ENCODE measurements at places on chromosomes 12 and 14.

GRCh38 chr14:34374998-34375740 is 86.9 kb downstream of the SPTSSA start:
- DNase-seq = no peak

DNA sequence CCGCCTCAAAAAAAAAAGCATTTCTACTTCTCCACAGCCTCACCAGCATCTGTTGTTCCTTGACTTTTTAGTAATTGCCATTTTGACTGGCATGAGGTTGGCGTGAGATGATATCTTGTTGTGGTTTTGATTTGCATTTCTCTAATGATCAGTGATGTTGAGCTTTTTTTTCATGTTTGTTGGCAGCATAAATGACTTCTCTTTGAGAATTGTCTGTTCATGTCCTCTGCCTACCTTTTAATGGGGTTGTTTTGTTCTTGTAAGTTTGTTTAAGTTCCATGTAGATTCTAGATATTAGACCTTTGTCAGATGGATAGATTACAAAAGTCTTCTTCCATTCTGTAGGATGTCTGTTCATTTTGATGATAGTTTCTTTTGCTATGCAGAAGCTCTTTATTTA is 182.9 kb downstream of the FOXG1 start:
- no peak for DNase-seq

DNA sequence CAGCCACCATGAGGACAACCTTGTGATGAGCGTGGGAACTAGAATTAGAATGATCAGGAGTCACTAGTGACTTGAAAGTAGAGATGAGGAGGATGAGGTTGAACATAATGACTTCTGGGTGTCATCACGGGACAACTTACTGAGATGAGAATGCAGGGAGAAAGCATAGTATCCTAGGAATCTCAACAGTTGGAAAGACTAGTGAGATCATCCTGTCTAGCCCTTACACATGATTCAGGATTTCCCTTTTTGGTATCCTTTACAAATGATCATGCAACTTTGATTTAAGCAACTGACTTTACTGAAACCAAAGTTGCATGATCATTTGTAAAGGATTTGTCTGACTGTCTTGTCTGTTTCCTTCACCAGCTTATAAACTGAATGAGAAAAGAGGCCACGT is 51.8 kb upstream of the HIF1A start:
- no peak for DNase-seq

- DNase-seq = no peak
Measured at GRCh38 chr12:991350-992333, 619 bp downstream of the ERC1 start.

DNA sequence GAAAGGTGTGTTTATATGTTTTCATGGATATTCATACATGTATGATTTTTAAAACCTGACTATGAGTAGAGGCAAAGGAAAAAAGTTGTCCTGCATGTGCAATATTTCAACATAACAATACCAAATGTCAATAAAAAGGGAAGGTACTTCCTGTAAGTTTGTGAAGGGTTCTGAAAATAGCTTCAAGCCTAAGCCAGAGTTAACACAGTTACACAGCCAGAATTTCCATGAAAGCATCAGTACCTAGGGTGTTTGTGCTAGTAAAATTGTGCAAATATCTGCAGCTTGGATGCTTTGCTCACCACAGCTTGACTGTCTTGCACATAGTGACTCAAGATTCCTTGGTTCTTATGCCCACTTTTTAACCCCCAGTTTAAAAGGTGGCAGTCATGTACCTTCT is 193.1 kb upstream of the FAR2 start:
- DNase-seq = no peak

- no peak for DNase-seq
Measured at GRCh38 chr14:69879175-69880043, at the start of gene SMOC1. SMOC1 (plus strand) TSS chr14:69879416; CDS start chr14:69879679, 263 bp downstream.

DNA sequence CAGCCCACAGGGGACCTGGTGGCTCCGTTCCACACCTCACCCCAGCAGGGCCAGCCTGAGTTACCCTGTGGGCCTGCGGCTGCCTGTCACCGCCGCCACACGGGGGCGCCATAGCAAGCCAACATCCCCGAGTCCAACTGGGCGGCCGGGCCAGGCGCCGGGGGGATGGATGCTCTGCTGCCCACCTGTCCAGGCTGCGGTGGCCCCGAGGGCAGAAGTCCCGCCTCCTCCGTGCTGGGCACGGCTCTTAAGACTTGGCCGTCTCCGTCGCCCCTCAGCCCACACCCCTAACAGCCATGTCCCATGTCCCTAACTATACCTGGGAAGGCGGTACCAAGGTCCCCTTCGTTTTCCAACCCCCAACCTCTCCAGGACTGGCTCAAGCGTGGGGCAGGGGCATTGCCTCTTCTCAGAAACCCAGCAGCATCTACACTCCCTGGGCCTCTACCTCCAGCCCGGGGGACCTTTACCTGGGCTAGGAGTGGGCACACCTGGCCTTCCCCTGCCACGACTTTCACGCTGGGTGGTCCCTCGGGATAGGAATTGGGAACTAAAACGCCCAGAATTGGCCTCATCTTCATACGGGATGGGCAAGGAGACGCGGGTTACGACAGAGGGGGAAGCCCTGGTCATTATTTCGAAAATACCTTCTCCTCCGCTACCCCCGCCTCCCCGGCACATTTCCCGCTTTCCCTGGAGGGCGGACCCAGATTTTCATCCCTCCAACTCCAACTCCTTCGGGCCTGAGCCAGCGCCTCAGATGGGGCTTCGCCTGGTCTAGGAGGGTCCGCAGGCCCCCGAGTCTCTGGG is 1.1 kb upstream of the CYP46A1 start:
- DNase-seq = peak; percentile 94

DNA sequence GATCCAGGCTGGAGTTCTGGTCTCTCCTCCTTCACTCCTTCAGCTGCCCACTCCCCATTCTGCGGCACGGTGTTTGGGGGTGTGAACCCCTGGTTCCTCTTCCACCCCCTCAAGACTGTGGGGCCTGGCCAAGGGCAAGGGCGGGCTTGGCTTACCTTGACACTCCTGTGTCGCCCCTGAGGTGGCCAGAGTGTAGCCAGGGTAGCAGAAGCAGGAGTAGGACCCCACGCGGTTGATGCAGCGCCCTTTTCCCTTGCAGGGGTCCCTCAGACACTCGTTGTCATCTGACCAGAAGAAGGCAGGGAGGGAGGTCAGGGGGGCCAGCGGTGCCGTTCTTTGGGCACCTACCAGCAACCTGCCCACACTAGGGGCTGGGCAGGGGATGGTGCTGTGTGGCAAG is 28.2 kb downstream of the ISCA2 start:
- no peak for DNase-seq

- DNase-seq = no peak
Measured at GRCh38 chr12:11556682-11557081, 92.8 kb upstream of the ETV6 start.

DNA sequence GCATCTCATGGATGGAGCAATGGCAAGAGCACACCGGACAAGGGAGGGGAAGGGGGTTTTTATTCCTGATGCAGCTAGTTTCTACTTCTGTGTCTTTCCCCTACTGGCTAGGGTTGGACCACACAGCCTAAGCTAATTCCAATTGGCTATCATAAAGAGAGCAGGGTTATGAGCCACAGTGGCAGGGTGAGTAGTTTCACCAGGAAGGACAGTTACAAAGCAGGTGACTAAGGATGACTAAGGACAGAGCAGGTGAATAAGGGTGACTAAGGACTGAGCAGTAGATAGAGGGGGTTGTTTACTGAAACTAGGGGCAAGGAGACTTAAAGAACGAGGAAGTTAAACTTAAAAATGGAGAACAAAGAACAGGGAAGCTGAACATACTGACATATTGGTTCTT is 321.4 kb upstream of the SEL1L start:
- no peak for DNase-seq

- DNase-seq = no peak
Measured at GRCh38 chr12:106942775-106943174, 12.9 kb upstream of the TMEM263 start.

- DNase-seq = no peak
Measured at GRCh38 chr14:54085841-54086240, 129.2 kb upstream of the BMP4 start.

GRCh38 chr14:72434856-72435255 is 459.0 kb downstream of the DPF3 start:
- DNase-seq = no peak

DNA sequence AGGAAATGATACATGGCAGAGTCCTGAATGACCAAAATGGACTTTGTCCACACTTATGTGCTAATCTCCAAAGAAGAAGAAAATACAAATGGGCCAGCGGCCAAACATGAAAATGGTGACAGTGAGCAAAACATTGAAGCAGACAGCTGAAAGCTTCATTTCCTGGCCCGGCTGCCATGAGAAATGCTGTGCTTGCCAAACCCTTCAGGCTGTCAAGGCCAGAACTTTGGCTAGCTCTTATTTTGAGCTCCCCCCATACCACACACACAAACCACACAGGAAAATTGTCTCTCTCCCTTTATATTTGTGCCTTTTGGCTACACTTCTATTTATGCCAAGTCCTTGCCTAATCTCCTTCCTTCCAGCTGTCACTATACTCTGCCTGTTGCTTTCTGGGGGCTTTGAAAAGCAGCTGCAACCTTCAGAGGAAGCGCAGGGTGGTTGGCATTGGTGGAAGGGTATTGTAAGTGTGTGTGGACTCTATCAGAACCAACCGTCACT is 323.8 kb downstream of the RAD51B start:
- DNase-seq = no peak

GRCh38 chr12:22395666-22396065 is 61.2 kb upstream of the ST8SIA1 start:
- DNase-seq = no peak

- no peak for DNase-seq
Measured at GRCh38 chr14:102578821-102579220, 13.6 kb upstream of the RCOR1 start.

DNA sequence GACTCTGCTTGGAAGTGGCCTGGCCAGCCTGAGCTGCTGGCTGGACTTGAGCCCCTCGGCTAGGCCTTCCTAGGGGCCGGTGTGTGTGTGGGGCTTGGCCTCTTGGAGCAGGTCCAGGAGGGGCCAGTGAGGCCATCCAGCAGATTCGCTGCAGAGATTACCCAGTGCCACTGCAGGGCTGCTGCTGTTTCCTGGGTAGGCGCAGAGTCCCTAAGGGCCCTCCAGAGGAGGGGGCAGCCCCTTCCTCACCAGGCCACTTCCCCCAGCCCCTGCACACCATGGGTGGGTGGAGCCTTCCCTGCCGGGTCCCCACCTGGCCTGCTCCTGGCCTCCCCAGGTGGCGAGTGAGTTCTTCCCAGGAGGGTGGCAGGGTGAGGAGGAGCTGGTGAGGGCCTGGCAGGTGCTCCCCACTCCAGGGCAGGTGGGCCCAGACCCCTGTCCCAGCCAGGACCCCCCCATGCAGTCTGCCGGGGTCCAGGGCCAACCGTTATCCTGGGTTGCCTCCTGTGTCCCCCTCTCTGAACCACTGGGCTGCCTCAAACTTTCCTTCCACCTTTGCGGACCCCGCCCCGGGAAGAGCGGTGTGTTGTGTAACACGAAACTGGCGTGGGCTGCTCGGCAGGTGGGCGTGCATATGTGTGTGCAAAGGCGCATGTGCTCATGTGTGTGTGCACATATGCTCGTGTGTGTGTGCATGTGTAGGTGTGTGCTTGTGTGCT is 25.1 kb downstream of the ASPG start:
- no peak for DNase-seq

DNA sequence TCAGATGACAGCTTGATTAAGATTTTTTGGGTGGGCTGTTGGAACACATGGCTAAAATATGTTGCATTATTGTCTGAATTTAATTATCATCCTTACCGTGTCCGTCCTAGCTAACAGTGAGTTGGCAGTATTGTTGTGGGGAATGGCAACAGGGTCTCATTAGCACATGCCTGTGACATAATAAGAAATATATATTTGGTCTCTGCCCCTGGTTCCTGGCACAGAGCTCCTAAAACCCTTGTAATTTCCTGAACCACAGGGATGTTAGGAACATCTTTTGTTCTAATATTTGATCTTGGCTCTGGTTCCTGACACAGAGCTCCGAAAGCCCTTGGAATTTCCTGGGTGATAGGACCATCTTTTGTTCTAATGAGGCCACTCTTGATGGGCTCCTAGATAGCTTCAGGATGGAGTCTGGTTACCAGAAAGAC is 76.0 kb downstream of the SYNE2 start:
- no peak for DNase-seq

DNA sequence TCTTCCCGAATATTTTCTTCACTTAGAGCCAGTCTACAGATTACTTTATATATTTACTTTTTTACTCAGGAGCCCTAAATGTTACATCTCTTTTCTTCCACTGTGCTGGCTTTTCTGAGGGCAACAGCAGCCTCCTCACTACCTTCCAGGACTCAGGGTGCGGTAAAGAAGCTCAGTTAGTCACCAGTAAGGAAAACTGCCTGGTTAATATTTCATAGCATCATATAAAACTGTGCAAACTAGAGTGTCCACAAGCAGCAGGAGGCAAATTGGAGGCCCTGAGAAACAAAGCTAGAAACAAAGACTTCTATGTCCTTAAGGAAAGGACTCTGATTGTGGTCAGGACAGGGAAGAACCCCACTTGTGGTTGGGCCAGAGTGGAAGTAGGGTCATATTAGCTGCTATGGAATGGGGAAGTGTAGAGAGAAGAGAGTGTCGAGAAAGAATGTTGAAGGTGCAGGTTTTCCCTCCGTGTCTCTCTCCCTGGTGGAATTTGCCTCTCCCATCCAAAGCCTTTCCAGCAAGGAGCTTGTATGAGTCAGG is 220.1 kb downstream of the SLC15A4 start:
- DNase-seq = no peak

Measured in mesenteric fat pad (tissue), 1 donor.